ENCODE measurements at places on chromosomes 13 and 19.

GRCh38 chr13:85586422-85586831, 212.8 kb downstream of the SLITRK6 start:
- no peak for DNase-seq

DNA sequence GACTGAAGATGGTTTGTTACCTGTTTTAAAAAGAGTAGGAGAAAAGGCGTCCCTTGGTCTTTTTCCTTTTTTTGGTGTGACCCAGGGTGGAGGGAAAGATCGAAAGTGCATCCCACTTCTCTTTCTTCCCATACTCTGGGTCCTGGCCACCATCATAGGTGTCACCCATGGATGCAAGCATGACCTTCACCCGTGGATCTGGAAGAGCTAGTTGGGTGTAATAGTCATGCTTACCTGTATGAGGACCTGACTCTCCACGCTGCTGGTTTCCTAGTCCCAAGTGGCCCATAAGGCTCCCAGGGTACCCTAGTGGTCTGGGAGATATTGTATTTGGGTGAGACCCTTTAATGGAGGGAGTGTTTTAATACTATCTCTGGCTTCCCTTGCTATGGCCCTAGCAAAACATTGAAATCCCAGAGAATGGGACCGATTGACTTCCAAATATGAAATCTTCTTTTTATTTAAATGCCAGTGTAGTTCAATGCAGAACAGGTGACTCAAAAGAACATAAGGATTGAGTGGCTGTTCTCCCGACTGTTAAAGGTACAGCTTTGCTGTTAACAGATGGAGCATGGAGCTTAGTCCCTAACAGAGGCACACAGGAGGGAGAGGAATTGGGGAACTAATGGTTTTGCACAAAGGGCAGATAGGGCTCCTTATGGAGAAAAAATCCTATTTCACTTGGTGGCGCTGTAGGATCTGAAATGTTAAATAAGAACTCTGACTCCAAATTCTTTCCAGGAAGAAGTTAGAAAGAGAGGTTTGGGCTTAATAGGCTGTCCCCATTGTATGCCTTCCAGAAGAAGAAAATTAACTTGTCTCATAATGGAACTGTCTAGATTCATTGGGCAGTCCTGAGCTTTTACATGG, 7.0 kb upstream of the ZNF550 start:
- DNase-seq: no peak

DNA sequence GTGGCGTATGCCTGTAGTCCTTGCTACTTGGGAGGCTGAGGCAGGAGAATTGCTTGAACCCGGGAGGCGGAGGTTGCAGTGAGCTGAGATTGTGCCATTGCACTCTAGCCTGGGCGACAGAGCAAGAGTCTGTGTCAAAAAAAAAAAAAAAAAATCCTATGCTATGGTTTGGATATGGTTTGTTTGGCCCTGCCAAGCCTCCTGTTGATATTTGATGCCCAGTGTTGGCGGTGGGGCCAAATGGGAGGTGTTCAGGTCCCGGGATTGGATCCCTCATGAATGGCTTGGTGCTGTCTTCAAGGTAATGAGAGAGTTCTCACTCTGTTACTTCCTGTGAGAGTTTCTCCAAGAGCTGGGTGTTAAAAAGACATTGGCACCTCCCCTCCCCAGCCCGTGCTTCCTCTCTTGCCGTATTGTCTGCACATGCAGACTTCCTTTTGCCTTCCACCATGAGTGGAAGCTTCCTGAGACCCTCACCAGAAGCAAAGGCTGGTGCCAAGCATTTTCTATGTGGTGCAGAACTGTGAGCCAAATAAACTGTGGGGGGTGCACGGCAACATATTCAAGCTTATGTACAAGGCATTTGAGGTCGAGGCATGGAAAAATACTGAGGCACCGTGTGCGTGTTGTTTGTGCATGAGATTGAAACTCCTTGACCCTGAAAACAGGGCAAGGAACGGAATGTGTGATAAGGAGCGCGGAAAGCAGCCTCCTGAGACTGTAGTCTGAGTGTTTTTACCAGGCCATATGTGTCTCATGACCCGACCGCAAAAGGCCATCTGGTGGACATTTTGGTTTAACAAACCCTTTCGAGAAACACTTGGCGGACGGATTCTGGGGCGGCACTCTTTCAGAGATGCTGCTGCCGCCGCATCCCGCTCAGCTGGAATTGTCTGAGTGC, 7.3 kb downstream of the SIGLEC9 start:
- no peak for DNase-seq

DNA sequence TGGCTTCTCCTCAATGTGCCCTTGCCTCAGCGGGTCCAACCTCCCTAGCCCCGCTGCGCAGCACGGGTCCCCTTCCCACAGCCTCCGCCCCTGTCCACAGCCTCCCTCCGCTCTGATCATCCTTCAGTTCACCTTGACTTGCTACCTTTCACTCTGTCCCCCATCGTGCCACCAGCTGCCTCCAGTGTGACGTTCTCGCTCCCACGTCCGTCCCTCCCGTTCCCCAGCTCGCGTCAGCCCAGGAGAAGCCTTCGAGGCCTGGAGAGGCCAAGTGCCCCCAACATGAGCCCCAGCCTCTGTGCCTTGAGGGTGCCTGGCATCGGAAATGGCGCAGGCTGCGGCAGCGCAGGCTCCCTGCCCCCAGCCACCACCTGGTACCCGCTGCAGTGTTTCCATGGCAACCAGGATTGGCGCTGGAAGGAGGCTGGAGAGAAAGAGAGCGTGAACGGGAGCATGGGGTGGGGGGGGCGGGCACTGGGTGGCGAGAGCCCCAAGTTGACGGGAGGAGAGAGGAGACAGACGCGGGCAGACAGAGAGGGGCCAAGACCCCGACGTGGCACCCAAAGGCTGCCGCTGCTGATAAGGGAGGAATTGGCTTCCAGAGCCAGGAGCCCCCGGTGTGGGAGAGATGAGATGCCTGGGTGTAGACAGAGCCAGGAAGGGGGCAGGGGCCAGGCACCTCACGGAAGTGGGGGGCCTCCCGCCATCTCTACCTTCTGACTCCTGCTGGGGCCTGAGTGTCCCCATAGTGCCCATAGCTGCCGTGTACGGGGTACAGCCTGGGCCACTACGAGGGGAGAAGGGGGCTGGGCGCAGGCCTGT, 844 bp upstream of the ASPDH start:
- DNase-seq: no peak

DNA sequence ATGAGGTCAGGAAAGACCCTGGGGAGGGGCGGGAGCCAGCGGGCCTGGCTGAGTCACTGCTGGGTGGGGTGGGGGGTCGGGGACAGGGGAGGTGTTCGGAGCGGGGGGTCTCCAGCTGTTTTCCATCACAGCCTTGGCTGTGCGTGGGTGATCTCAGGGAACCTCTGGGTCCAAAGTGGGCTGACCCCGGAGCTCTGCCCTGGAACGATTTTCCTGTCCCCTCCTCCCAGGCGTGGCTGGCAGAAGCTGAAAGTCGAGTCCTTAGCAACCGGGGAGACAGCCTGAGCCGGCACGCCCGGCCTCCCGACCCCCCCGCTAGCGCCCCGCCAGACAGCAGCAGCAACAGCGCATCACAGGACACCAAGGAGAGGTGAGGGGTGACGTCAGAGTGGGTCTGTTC, 10.6 kb downstream of the TRIP10 start:
- no peak for DNase-seq

- DNase-seq: no peak
These were observed 287.1 kb downstream of the TBC1D4 start for GRCh38 chr13:75194717-75195462.

DNA sequence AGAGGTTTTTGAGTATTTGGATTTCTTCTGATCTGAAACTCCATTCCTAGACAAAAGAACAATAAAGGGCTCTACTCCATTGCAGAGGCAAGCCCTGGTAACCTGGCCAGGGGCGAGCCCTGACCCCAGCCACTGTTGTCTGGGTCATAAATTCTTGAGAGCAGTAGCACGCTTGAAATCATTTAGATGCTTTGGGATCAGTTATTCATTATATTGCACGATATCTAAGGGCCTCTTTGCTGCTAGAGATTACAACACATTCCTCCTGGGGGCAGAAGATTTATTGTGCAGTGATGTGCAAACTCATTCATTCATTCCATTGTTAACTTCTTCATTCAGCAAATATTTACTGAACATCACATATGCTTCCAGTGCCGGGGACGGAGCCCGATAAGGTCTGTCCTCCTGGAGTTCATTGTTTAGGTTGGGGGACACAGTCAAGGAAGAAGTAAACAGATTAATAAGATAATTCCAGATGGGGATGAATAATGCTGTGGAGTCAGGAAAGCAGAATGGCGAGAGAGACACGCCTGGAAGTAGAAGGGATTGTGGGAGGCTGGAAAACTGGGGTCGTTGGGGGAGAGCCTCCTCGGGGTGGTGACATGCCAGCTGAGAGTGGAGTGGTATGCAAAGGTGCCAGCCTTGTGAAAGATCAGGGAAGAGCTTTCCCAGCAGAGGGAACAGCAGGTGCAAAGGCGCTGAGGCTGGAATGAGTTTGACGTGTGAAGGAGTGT, 34.9 kb downstream of the SIPA1L3 start:
- DNase-seq: no peak

DNA sequence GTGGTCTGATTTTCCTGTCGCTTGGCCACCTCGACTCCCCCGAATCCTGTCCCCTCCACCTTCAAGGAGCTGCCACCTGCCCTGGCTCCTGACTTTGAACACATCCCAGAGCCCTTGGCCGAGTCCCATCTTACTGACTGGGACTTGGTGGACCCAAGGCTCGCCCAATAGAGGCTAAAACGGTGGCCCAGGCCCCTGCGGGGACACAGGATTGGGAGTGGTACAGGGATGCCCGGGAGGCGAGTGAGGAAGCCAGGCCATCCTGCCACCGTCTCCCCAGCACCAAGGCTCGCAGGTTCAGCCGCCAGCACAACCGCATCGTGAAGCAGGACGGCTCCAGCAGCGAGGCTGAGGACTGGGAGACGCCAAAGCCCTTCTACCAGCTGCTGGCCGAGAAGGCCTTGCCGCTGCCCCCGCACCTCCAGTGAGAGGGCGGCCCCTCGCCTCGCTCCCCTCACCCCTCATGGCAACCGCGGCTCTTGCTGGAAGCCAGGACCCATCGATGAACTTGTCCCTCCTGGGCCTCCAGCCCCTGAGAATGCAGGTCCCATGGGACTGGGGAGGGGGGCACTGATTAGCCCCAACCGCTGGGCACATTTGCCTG, 5.3 kb downstream of the SIX5 start:
- no peak for DNase-seq

DNA sequence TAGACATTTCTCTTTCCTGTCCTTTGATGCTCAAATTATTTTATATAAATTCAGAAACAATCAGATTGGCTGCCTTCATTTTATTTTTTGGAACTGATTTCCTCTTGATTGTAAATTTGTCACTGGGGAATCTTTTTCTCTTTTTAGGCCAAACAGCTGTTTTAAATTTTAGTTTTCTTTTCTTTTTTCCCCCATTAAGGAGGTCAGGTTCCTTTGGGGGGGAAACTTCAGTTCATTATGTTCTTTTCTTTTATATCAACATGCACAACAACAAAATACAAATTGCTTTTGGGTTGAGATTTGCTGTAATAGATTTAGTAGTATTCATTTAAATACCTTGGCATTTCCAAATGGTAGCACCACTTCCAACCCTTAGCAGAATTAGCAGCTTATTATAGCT, 264.8 kb upstream of the SPRY2 start:
- DNase-seq: no peak

DNA sequence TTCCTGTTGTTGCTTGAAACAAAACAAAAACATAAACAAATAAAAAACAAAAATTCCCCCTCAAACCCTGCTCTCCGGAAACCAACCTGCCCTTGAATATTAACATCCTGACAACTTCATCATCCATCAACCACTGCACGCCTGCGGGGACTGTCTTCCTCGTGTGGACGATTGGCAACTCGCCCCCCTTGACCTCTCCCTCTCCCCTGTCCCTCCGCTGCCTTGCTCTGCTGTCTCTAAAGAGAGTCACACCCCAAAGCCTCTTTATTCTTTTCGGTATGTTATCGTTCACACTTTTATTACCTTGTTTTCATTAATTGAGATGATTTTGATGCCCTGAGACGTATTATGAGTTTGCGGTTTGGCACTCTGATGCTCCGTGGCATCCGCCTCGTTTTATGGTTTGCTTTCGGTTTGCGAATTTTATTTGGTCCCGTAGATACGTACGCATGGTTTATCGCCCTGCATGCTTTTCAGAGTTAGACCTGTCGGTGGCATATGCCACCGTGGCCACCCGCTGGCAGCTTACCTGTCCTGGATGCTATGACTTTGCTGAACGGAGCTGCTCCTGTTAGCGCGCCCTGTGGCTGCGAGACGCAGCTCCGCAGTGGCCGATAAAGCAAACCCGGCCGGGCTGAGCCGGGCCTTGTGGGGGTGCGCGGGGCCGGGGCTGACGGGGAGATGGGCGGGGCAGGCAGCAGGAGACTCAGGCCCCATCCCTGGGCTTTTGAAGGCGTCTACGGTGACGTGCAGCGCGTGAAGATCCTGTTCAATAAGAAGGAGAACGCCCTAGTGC, 10.6 kb downstream of the PTBP1 start:
- no peak for DNase-seq

- no peak for DNase-seq
These were observed 603 bp downstream of the TM9SF2 start for GRCh38 chr13:99501848-99502301.

- no peak for DNase-seq
These were observed 10.6 kb downstream of the CD70 start for GRCh38 chr19:6580313-6580712.

- DNase-seq: no peak
These were observed 109.8 kb downstream of the POSTN start for GRCh38 chr13:37488726-37489125.

DNA sequence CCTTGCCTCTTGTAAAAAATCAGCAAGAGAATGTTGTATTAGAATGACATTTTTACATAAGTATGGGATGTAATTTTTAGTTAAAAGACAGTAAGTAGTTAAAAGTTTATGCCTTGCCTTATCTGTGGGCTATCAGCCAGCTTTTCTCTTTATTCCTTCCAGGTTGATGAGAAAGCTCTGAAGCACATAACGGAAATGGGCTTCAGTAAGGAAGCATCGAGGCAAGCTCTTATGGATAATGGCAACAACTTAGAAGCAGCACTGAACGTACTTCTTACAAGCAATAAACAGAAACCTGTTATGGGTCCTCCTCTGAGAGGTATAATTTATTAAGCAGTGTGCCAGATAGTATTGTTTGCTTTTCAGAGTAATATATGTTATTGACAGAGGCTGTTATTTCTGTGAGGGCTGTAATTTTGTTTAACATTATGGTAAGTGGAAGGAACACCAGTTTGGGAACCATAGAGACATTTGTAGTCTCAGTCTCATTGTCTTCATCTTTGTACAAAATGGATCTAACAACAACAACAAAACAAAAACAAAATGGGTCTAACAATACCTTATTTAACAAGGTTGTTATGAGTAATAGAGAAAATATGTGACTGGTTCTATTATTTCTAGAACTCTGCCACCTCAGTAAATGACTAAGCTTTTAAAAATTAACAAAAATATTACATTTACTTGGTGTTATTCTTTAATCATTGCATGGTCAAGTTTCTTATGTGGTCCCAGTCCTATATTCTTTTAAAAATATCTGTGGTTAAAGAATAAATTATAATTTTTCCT, 112.8 kb downstream of the TDRD3 start:
- no peak for DNase-seq

DNA sequence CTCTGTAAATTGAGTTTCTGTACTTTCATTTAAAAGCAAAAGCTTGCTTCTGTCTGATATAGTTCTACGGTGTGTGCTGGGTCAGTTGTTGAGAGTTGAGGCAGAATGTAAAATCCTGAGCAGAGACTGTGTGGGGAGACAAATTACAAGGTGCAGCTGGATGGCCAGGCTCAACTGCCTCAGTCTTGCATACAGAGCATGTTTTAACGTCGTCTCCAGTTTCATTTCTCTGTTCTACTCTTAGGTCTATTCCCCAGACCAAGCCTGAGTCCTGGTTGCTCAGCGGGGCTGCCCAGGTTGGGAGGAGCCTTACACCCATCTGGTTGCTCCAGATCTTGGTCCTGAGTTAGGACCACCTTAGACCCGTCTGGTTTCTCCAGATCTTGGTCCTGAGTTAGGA, 54.4 kb upstream of the MEDAG start:
- DNase-seq: no peak

- DNase-seq: no peak
These were observed 729.0 kb downstream of the FGF9 start for GRCh38 chr13:22399801-22400420.
